ENCODE measurements at places on chromosomes 2 and 18.

GRCh38 chr2:119283873-119284331 is 60.3 kb downstream of the STEAP3 start:
- peak; percentile 25 for DNase-seq

- no peak for DNase-seq
Observed at GRCh38 chr2:27723372-27724144, 48.0 kb upstream of the MRPL33 start.

- DNase-seq = no peak
Observed at GRCh38 chr2:58612973-58613372, 371.8 kb upstream of the FANCL start.

GRCh38 chr2:214265991-214266489 is 144.8 kb upstream of the VWC2L start:
- no peak for DNase-seq

GRCh38 chr2:215579809-215580208 is 143.9 kb upstream of the FN1 start:
- DNase-seq = no peak

GRCh38 chr2:25699216-25699615 is 25.8 kb upstream of the DTNB start:
- DNase-seq = peak; percentile 42

DNA sequence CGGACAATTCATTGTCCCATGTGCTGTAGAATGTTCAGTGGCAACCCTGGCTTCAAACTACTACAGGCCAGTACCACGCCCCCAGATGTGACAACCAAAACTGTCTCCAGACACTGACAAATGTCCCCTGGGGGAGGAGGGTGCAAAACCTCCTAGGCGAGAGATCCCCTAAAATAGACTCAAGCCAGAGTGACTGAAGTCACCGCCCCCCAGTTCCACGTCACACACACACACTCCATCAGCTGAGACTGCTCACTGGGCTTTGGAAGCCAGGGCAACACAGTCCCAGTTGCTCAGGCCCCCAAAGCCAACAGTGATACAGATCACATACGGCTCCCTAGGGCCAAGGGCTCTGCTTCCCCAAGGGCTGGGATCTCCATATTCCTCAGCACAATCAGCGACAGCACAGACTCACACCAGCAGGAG is 19.1 kb downstream of the HDAC4 start:
- no peak for DNase-seq

DNA sequence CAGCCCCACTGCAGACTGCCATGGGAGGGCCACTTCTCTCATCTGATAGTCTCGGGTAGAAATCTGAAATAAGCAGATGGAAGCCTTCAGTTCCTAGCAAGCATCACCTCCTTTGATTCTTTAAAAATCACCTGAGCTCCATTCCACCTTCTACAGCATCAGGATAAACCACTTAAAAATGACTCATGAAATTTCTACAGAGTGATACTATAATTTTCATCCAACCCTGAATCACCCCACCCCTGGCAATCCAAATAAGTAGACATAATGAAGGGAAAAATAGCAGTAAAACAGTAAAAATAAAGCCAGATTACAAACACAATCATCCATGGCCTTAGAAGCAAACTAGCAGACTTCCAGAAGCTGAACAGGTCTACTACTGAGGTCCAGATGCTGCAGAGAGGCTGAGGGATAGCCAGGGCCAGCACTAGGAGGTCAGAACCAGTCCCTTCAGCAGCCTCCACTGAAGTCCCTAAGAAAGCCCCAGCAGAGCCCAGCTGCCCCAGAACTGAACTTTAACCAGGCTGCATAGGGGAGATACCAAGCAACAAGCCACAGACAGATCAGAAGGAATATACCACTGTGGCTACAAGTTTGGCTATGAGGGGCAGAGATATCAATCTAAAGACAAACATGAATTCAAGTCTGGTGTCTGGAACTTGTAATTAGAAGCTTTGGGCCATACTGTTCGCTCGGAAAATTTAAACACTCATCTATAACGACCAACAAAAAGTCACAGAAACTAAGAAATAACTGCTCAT is 54.7 kb upstream of the RNU4ATAC start:
- no peak for DNase-seq

- no peak for DNase-seq
Observed at GRCh38 chr2:121161272-121161671, 123.7 kb downstream of the TFCP2L1 start.

GRCh38 chr2:134564549-134564948 is 154.3 kb downstream of the TMEM163 start:
- no peak for DNase-seq

- DNase-seq = peak; percentile 38
Observed at GRCh38 chr2:151946899-151947812, 118.9 kb upstream of the ARL5A start.

DNA sequence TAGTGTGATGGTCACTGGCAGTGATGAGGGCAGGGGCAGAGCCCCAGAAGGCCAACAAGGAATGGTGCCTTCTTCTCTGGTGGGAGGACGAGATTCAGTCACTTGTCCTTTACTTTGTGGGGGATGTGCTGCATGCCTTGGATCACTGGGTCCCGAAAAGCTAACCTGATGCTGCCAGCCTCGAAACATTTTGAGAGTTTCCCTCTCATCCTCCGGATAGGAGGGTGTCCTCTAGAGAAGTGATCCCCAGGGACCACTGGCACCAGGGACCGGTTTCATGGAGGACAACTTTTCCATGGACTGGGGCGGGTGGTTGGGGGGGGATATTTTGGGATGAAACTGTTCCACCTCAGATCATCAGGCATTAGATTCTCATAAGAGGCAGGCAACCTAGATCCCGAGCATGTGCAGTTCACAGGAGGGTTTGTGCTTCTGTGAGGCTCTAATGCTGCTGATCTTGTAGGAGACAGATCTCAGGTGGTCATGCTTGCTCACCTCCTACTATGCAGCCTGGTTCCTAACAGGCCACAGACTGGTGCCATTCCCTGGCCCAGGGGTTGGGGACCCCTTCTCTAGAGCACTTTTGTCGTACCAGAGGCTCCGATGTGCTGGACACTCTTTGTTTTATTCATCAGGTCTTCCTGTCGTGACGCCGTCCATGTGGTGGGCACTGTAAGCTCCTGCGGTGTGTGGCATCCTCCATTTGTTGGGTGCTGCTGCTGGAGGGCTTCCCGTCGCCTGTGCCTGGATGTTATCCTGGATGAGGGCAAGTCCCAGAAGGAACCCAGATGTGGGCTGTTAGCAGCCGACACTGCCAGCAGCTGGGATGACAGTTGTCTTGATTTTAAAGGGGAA is 68.5 kb upstream of the HDAC4 start:
- DNase-seq = no peak

DNA sequence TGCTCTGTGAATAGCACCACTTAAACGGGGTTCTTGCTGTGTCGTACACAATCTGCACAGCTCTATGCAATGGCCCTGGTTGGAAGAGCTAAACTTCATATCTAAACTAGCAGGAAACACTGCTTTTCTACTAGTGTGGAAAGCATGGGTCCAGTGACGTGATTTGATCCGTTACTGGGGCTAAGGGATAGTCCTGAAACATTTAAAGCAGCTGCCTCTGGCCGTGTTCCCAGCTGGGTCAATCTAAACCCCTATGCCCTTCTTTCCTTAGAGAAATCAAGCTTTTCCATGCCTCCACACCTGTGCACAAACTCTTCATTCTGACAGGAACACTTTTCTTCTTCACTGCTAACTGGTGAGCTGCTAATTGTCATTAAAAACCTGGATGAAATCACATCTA is 5.4 kb upstream of the IGFBP5 start:
- no peak for DNase-seq

GRCh38 chr2:218781691-218782527 is at the start of gene CYP27A1:
TSS of gene CYP27A1 (plus strand) at chr2:218782147. CDS start at chr2:218782183, 36 bp downstream.
- no peak for DNase-seq

DNA sequence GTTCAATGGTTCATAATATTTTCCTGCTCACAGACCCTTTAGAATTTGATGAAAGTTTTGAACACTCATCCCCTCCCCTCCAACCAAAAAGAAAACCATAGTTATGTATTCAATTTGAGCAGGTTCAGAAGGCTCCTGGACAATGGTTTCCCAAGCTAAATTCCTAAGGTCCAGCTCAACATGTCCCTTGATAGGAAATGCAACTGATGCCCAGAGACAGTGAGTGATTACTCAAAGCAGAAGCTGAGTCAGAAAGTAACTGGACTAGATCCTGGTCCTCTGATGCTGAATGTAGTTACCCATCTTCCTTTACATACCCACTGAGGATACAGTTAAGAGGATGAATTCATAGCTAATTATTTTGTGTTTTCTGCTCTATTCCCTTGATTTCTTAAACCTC is 218.9 kb upstream of the NCKAP5 start:
- DNase-seq = no peak

DNA sequence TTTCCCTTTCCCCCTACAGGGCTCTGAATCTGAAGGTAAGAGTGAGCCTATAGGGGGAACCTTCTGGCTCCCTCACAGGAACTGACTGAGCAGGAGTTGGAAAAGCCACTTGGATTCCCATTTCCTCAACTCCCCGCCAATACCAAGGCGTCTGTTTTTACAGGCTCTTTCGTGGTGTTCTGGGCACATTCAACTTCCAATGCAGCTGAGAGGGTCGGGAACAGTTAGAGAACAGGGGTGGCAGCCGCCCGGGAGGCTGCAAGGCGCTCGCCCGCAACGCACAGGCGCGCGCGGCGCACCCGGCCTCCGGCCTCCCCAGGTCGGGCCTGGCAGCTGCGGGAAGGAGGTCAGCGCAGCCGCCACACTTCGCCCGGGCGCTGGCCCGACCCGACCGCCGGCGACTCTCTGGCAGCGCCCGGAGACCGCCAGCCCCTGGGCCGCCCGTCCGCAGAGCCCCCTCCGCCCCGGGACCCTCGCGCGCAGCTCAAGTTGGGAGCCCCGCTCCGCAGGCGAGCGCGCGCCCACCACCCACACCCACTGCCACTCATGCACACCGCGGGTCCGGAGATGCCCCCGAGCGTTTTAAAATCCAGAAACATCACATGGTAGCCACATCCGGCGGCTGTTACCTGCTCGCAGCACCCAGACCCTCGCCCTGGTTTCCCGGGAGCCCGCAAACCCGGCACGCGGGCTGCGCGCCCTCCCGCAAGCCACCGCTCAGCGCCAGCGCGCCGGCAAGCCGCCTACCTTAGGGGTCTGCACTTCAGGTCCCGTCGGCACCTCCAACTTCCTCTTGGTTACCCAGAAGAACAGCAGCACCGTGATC is 816 bp downstream of the GALNT14 start:
- no peak for DNase-seq

- DNase-seq = no peak
Observed at GRCh38 chr2:71925268-71926088, 222.2 kb downstream of the CYP26B1 start.

- DNase-seq = no peak
Observed at GRCh38 chr2:86791573-86791972, 860 bp upstream of the CD8A start.

- DNase-seq = no peak
Observed at GRCh38 chr18:78911751-78912283, 67.8 kb upstream of the SALL3 start.

GRCh38 chr2:16738361-16739225 is 73.0 kb upstream of the CYRIA start:
- no peak for DNase-seq
